MV-4-11 (cell line): ENCODE measurements at places on chromosomes 5 and 9.
A peak's percentile ranks its signal among the peaks of the same experiment; 100 is the strongest.

GRCh38 chr9:70475211-70475610, 60.8 kb upstream of the KLF9 start:
- DNase-seq, result no peak

GRCh38 chr5:132280371-132281240, 13.6 kb upstream of the SLC22A4 start:
- DNase-seq, result no peak

- DNase-seq, result no peak
These were observed 78.3 kb downstream of the TNC start for GRCh38 chr9:115039516-115040120.

DNA sequence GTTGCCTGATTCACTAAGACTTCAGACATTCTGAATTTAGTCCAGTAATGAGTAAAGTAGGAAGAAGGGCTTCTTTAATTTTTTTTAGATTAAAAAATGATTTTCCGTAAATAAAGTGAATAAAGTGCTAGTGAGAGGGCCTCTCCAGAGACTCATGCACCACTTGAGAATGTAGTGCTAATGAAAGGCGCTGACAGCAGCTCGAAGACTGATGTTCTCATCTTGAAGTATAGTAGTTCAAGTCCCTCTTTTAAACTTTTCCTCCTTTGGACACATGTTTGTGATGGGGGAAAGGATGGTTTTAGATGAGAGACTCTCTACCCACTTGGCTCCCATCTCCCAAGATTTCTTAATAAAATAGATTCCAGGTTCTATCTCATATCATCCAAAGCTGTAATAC, 48.5 kb downstream of the G3BP1 start:
- DNase-seq, result no peak

- DNase-seq, result peak; percentile 52
These were observed 900.0 kb upstream of the CDH10 start for GRCh38 chr5:25544652-25545249.
